Posterior vena cava (tissue), 2 donors: ENCODE measurements at places on chromosomes 2 and 18. TPM values are rescaled to one million over a fixed set of nuclear protein-coding genes. Genes with fewer than 3 reads are reported as not detected.
A peak's percentile ranks its signal among the peaks of the same experiment; 100 is the strongest.

DNA sequence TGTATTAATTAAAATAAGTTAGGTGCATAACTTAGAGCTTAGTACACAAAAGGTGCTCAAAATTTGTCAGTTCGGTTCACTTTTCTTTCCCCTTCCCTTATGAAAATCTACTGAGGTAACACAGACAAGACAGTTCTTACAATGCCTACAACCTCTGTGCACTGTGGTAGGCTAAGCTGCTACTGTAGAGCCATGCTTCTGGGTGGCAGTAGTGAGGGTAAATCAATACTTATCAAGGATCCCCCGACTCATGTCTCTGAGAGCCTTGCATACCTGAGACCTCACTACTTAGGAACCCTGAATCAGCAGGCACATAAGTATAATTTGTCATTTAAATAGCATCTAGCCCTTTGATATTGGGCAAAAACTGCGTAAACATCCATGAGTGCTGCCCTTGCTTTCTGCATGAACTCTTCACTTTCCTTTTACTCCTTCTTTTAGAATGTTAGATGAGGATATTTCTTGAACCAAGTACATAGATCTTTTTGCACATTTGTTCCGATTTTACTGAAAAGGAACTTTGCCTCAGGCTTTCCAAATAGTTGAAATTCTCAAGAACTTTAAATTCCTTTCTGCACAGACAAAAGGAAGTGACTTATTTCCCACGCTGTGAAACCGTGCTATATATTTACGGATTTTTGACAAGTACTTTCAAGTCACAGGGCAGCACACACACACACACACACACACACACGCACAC is 234.4 kb downstream of the TRIB2 start:
- DNase-seq, result no peak

DNA sequence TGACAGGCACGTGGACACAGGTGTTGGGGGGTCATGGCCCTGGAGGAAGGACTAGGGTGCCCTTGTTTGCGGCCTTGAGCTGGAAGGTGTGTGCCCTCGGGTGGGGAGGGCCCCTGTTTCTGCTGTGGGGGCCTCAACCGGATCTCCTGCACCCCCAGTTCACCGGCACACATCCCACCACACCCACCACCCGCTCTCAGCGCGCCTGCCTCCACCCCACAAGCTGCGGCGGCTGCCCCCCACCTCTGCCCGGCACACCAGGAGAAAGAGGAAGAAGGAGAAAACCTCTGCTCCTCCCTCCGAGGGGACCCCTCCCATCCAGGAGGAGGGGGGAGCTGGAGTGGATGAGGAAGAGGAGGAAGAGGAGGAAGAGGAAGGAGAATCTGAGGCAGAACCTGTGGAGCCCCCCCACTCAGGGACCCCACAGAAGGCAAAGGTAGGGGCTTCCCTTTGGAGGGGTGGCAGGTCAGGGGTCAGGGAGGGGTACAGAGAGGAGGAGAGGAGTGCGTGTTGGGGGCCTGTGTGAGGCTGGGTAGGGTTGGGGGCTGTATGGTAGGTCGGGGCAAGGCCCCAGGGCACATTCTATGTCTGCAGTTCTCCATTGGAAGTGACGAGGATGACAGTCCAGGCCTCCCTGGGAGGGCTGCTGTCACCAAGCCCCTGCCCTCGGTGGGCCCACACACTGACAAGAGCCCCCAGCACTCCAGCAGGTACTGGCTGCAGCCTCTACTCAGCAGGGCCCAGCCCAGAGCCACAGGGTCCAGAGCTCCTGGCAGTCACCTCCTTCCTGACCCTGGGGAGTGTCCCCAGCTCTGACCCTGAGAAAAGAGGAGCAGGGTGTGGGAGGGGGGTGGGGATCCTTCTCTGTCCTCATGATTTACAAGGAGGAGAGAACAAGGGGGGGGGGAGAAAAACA is 1.8 kb downstream of the SLC4A3 start:
- DNase-seq, result peak; percentile 63

Gene OSR1
- total RNA-seq, result 74.0 TPM

- DNase-seq, result no peak
Measured at GRCh38 chr2:236208019-236208926, 40.1 kb upstream of the GBX2 start.

DNA sequence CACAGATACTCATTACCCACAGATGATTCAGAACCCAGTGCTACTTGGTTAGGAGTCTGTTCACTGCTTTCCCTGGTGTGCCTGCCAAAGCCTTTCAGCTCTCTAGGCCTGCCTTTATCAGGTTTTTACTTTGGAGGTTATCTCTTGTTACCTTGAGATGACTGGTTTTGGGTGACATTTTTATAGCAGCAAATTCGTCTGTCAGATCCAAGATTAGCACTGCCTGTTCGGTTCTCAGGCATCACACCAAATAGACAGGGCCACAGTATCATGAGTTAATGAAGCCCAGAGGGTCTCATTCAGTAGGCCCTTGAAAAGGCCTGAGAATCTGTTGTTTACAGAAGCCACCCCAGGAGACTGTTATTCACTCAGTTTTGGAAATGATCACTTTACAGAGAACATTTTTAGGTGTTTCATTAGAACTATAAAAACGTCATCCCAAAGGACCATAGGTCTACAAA is 121.2 kb downstream of the OSBPL6 start:
- no peak for DNase-seq

Gene SLC30A3
- 0.24 TPM for total RNA-seq

DNA sequence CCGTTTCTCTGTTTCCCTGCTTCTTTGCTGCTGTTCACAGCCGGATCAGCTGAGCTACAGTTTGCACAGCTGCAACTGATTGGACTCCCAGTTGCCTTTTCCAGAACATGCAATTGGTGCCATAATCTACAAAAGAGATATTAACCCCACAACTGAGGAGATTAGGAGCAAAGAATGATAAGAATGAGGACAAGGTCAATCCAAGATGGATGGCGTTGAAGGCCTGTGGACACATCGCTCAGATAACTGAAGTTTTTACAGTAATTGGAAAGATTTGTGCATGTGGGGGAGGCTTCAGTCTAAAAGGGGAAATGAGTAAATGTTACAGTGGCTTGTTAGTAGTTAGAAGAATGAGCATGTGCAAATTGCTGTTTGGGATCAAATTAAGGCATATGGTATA is 263.2 kb downstream of the TGIF1 start:
- DNase-seq, result no peak

GRCh38 chr2:22037274-22037673 is 913.5 kb downstream of the TDRD15 start:
- DNase-seq, result no peak

DNA sequence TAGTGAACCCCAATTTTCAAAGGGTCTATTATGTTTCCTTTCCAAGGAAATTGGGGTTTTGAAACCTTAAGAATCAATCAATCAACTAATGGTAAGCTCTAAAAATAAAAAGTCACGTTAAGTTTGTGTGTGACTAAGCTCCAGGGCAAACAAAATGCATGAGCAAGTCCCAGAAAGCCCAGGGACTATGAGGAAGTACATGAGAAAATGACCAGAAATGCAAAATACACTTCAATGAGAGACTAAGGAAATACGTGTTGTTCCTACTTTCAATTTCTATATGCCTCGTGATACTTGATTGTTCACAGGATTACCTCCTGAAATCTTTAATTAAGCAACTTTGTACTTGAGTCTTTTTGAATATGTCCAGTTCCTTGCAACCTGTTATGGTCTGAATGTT is 684.4 kb upstream of the SYT4 start:
- no peak for DNase-seq

- DNase-seq, result no peak
Measured at GRCh38 chr18:34720220-34720619, 10.1 kb downstream of the DTNA start.

- DNase-seq, result no peak
Measured at GRCh38 chr18:73980289-73980979, 167.2 kb downstream of the FBXO15 start.

- DNase-seq, result no peak
Measured at GRCh38 chr2:23827287-23827686, 99.6 kb downstream of the ATAD2B start.

GRCh38 chr2:226869371-226869770 is 33.5 kb downstream of the RHBDD1 start:
- no peak for DNase-seq

DNA sequence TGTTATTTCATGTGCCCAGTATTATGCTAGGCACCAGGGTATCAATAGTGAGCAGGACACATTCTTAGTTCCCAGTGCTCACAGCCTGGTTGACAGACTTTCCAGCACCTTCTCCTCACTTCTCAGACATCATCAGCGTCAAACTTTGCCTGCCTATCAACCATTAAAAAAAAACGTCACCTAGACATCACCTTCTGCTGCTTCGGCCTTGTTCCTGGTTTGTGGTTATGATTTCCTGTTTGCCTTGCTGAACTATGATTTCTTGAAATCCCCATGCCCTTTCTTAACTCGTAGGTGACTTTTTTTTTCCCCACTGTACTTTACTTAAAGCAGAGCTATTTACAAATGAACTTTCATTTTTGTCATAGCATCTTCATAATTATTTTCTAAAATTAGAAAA is 60.4 kb upstream of the NABP1 start:
- DNase-seq, result no peak

DNA sequence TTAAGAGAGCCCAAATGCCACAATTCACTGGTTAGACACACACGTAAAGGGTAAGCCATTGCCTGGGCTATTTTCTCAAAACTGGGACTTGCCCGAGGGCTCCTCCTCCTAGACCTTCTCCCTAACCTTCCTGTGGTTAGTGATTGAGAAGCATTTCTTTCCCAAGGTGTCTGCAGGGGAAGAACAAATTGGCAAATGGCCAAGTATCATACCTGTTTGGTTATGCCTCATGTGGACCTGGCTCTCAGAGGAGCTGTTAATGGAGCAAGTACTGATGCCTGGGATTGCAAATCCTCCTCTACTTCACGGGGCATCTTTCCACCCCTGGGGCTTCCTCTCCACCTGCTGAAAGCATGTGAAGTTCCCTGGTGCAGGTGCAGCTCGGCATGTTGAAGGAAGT is 187.5 kb upstream of the CYRIA start:
- DNase-seq, result no peak

Gene THSD7B
- 1.2 TPM for total RNA-seq

DNA sequence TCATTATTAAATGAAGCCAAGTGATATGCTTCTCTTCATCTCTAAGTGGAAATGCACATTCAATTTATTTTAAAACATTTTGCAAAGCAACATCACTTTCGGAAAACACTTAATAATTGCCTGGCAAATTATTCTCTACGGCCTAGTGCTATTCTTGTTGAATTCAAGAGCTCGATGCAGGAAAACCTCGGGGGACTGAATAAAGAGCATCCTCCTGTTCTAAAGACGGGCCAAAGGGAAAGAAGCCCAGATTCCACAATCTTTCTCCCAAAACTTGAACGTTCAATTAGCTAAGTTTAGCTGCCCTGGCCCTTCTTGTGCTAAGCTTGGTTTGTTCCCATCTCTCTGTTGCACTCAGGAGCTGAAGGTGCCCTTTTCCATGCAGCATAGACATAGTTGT is 23.2 kb upstream of the SEH1L start:
- no peak for DNase-seq
